ENCODE measurements at places on chromosomes 13 and 19. TPM values are rescaled to one million over a fixed set of nuclear protein-coding genes. Genes with fewer than 3 reads are reported as not detected.

DNA sequence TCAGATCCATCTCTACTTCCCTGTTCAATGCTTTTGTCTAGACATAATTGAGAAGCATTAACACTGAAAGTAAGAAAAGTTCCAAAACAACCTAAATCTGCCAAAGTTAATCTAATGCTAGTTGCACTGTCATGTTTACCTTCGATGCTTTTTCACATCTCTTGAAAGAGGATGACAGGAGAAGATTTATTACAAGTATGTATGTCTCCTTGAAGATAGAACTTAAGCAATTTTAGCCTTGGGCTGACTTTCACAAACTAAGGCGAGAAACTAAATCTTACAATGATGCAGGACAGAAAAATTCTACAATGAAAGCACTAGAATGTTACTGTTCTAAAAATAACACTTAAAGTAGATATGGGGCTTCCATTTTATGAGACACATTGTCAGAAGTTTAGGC is 64.0 kb downstream of the MIPEP start:
- DNase-seq = no peak

DNA sequence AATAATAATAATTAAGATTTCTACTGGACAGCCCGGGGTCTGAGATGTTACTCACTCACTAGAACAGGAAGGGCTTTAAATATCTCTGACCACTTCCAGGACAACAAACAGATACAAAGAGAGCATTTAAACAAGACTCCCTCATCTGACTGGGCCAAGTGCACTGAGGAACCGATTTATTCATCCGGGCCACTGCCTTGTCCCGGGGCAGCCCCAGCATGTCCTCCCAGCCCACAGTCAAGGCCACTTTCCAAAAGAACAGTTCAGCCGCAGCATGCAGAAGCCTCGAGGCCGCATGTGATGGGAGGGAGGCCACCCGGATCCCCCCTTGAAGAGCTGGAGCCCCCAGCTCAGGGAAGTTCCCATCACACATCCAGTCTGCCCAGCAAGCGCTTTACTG is 30.5 kb downstream of the MLLT1 start:
- DNase-seq = peak; percentile 18

GRCh38 chr13:30904043-30904442 is 2.0 kb upstream of the MEDAG start:
- DNase-seq = no peak

DNA sequence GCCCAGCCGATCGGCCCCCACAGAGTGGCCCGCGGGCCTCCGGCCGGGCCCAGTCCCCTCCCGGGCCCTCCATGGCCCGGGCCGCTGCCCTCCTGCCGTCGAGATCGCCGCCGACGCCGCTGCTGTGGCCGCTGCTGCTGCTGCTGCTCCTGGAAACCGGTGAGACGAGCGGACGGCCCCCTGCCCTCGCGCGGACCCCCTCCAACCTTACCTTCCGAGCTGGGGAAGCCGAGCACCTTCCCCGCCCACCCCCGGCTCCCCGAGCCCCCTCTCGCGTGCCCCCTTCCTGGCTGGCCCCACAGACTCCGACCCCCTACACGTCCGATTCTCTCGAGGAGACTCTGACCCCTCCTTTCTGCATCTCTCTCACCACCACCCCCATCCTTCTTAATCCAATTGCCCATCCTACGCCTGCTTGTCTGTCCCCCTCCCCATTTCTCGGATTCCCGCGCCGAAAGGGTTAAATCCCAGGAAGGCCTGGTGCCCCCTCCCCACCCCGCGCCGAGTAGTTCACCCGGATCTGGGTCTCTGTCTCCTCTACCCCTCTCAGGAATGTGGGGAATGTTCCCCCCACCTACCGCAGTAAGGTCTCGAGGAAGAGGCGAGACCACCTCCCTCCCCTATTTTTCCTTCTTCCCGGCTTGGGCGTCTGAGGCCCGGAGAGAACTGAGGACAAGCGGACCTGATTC is 502 bp downstream of the NECTIN2 start:
- DNase-seq = no peak

DNA sequence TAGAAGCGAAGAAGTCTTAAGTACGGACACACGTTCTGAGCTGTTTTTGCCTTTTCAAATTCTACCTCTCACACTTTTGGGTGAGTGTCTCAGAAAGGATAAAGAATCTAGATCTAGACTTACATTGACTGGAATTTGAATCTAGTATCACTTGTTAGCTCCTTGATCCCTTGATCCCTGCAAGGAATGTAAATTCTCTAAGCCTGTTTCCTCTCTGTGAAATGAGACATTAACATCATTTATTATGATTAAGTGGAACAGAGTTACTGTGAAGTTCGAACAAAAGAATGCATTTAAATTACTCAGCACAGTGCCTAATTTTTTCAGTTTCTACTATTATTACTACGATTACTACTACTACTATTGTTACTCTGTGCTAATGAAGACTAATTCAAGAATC is 86.6 kb upstream of the POSTN start:
- DNase-seq = no peak

GRCh38 chr13:97026531-97027161 is 32.4 kb upstream of the OXGR1 start:
- no peak for DNase-seq

- no peak for DNase-seq
These were observed 96.1 kb upstream of the UQCRFS1 start for GRCh38 chr19:29308977-29309590.

DNA sequence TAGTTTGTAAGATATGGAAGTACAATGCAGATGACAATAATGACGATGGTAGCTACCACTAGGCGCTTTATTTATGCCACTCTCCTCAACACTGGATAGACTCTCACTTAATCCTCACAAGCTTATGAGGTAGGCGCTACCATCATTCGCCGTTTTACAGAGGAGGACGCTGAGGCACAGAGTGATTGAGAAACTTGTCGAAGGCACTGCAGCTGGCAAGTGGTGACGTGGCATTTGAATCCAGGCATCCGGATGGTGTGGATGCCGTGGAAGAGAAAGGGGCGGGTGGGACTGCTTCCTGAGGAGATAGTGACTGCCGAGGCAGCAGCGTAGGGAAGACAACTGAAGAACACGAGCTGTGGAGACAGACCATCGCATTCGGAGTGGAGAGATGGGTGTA is 1.3 kb upstream of the RPS9 start:
- no peak for DNase-seq

- DNase-seq = no peak
These were observed 43.9 kb upstream of the C1QTNF9 start for GRCh38 chr13:24265453-24265852.

GRCh38 chr19:50047671-50048070 is 21.9 kb downstream of the ZNF473 start:
- DNase-seq = no peak

- no peak for DNase-seq
These were observed 12.0 kb downstream of the ACTL9 start for GRCh38 chr19:8686549-8686948.

- no peak for DNase-seq
These were observed 184.4 kb downstream of the NALCN start for GRCh38 chr13:101231751-101232428.

The ZFR2 gene
- total RNA-seq = not detected

The RFPL4AL1 gene
- total RNA-seq = not detected

The SMIM44 gene
- not detected for total RNA-seq

The CYP4F3 gene
- 0.24 TPM for total RNA-seq

The CYP4F2 gene
- total RNA-seq = not detected

The NPHS1 gene
- not detected for total RNA-seq
